Activated T-helper 1 cell treated with anti-CD3 and anti-CD28 coated beads, Interleukin-2, amount 50 U/mL, for 16 hours (primary cell): ENCODE measurements at places on chromosomes 12 and 14.

- DNase-seq: no peak
Observed at GRCh38 chr12:32211066-32211899, 104.6 kb downstream of the BICD1 start.

- DNase-seq: peak; percentile 8
Observed at GRCh38 chr12:75913502-75914351, 117.8 kb downstream of the PHLDA1 start.

DNA sequence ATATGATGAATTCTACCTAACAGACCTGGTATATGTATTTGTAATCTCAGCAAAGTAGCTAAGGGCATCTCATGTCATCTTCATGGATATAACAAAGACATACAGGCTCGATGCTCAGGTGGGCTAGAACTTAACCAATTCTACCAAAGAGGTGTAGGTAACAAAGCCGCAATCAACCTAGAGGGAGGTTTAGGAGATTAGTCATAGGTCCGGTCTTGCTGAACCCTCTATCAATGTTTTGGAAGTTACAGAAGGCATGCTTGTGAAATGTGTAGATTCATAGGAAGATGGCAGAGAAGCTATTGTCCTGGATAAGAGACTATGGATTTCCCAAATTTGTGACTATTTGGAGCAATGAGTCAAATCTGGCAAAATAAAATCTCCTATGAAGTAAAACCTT lies 42.6 kb upstream of the SYCP3 start:
- DNase-seq: no peak

DNA sequence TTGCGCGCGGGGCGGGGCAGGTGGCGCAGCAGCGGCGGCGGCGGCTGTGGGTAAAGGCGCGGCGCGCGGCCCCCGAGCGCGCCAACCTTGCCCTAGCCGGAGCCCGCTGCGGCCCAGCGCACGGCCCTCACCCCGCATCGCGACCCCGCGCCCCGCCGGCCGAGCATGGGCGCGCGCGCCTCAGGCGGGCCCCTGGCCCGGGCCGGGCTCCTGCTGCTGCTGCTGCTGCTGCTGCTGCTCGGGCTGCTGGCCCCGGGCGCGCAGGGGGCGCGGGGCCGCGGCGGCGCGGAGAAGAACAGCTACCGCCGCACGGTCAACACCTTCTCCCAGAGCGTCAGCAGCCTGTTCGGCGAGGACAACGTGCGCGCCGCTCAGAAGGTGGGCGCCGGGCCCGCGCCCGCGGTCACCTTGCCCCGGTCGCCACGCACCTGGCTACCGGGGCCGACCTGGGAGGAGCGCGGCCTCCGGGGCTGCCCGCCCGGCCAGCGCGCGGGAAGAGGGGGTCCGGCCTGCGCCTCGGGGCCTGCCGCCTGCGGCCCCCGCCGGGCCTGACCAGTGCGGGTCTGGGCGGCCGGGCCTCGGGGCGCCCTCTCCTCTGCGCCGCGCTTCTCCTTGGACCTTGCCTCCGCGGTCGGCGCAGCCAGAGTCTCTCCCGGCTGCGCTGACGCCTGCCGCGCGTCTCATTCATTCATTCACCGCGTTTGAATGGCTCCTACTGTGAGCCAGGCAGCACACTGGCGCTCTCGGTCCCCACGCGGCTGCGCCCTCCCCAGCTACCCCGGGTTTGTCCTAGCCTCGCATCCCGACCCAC lies at the start of gene BRI3BP:
Gene BRI3BP, plus strand, starts transcription at position 20 of the 811 bp plus-strand sequence. Its CDS starts 146 bp downstream, at position 166.
- DNase-seq: no peak

DNA sequence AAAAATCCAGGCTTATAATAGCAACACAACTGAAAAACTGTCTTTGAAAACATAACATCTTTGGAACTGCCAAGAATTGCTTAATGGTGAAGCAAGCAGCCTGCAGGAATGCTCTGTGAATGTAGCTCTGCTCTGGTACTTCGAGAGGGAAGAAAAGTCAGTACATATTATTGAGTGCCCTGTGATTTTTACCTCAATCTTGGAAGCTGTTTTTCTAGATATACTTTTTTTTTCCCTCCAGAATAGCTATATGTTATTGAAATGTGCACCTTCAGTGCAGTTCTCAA lies 508.1 kb downstream of the PCNX1 start:
- no peak for DNase-seq

- DNase-seq: no peak
Observed at GRCh38 chr12:124396544-124397398, 101.9 kb downstream of the RFLNA start.

DNA sequence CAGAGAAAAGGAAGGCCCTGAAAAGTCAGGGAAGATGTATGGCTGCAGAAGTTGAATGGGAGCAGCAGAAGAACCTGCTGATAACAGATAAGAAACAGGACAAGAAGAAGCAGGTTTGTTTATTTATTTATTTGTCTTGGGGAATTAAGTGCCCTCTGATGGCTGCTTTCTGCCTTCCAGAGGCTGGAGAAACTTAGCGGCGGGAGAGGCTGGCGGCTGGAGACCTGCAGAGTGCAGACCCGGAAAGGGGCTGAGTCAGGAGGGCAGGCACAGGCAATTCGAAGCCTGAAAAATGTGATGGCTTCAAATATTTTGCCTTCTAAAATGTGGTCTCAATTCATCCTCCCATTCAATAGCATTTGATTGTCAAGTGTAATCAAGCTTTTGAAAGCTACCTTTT lies 168.2 kb upstream of the GZMB start:
- no peak for DNase-seq

DNA sequence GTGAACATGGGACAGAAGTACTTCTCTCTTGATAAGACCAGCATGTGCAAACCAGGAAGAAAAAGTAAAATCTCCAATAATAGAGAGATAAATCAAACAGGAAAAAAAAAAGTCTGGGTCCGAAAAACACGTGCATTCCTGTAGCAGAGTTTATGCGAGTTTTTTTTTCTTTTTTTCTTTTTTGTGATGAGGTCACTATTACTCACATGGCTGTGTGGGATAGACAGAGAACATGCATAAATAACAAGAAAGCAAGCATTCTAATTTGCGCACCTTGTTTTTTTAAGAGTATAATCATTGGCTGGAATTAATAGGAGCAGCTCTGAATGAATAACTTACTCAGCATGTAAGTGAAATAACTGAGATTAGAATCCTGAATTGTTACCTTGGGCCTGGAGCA lies 91.9 kb upstream of the CPM start:
- no peak for DNase-seq

GRCh38 chr12:85275374-85275773 lies 4.6 kb upstream of the ALX1 start:
- no peak for DNase-seq

DNA sequence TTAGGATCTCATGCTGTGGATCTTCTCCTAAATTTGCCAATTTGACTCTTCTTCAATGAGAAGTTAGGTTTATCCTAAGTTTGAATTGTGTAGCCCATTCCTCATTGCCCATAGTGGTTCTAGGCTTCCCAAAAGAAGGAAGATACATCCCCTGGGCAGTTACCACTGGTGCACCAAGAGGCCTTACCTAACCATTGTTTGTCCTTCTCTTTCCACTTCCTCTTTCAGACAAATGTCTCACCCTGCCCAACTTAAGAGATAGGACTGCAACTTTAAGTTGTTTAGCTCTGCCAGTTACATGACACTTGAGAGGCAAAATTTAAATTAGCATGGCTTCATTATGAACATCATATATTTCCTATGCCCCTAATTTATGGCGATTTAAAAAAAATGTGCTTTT lies 9.4 kb upstream of the KCNH3 start:
- DNase-seq: no peak

- DNase-seq: no peak
Observed at GRCh38 chr12:51335931-51336330, 10.5 kb downstream of the CELA1 start.

- no peak for DNase-seq
Observed at GRCh38 chr12:6764011-6764828, 1.9 kb upstream of the PTMS start.

DNA sequence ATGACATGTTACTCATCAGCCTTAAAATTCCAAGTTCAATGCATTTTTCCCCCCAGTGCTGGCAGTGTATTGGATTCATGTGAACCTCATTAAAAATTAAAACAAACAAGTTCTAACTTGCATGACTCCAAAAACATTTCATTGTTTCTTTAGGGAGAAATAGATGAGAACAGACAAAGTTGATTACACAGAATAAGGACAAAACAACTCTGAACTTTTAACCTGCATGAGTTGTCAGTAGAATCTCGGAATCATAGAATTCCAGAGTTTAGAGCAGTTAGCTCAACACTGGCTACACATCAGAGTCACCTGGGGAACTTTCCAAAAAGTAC lies 127.5 kb downstream of the TMX1 start:
- no peak for DNase-seq

GRCh38 chr12:51868821-51869495 lies 18.9 kb upstream of the ANKRD33 start:
- no peak for DNase-seq

GRCh38 chr12:131190965-131191364 lies 237.3 kb downstream of the ADGRD1 start:
- DNase-seq: no peak
